ENCODE measurements at places on chromosomes 5 and 9.

GRCh38 chr5:76524101-76524835 is 98.9 kb downstream of the F2RL2 start:
- no peak for DNase-seq

- DNase-seq = no peak
These were observed 18.9 kb upstream of the PFDN1 start for GRCh38 chr5:140321796-140322195.

GRCh38 chr9:20558566-20559016 is 63.7 kb downstream of the MLLT3 start:
- DNase-seq = no peak

DNA sequence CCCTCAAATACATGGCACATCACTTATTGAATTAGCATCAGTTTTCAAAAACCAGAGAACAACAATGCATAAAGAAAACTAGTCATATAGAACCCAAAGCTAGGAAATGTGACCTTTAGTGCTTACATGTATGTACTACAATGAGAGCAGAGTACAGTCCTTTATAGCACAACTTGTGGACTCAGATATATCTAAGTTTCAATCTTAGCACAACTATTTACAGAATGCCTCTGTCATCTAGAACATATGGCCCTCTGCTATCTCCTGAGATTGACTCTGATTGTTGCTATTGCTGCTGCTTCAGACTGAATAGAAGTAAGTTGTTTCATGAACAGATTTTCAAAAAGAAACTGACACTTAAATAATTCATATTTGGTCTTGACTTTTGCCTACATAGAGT is 1536.2 kb downstream of the EFNA5 start:
- no peak for DNase-seq

- DNase-seq = peak; percentile 10
These were observed 132.6 kb downstream of the MRPL36 start for GRCh38 chr5:1666812-1667588.

- no peak for DNase-seq
These were observed 2.8 kb downstream of the HNRNPK start for GRCh38 chr9:83977196-83977595.

- DNase-seq = no peak
These were observed 512.5 kb downstream of the DMAC1 start for GRCh38 chr9:7287065-7287464.

DNA sequence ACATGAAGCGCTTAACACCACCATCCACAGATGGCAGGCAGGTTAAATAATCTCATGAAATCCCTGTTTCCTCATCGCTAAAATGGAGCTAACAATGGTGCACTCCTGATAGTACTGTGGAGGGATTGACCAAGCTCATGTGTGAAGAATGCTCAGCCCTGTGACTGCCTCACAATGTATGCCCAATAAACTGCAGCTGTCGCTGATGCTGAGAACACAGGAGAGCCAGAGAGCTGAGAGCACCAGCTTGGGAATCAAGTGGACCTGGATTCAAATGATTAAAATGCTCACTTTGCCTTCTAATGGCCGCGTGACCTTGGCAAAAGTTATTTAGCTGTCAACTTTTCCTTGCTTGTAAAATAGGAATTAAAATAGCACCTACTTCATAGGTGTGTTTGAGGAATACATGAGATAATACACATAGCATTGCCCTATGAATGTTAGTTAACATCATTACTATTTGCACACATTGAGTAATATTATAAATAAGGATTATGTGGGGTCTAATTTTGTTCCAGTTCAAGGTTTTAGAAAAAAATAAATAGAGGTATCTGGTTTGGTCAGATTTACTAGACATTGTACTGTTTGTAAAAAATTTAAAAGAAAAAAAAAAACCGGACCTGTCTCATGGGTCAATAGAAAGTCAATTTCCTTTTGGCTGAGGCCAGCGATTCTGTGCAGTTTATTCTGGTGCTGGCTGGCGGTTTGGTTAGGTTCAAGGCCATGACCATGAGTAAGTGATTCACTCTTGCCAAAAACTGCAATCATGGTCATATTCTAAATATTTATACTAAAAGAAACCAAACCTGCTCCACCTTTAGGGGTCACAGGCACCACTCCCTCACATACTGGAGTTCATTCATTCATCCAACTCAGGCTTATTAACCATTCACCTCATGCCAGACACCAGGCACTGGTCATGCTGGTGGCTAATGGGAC is 101.3 kb downstream of the SH3TC2 start:
- DNase-seq = no peak

DNA sequence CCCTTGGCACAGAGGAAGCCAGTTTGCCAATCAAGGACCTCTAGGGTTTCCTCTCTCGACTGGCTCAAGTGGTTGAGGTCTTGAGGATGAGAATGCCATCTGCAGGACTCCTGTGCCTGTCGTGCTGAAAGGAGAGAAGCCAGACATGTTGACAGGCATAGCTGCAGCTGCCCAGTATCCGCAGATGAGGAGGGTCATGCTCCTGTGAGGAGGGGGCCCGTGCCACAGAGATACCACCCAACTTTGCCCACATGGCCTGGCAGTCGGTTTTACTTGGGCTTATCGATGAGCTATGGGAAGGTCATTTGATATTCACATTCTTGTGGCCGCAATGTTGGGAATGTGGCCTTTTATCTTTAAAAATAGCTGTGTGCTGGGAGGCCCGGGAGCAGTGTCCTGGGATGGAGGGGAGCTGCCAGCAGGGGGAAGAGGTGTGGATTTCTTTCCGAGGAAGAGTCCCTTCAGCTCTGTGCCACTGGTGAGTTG is 17.4 kb downstream of the FRMPD1 start:
- peak; percentile 92 for DNase-seq

GRCh38 chr5:82808960-82809359 is 268.2 kb downstream of the TMEM167A start:
- DNase-seq = no peak

DNA sequence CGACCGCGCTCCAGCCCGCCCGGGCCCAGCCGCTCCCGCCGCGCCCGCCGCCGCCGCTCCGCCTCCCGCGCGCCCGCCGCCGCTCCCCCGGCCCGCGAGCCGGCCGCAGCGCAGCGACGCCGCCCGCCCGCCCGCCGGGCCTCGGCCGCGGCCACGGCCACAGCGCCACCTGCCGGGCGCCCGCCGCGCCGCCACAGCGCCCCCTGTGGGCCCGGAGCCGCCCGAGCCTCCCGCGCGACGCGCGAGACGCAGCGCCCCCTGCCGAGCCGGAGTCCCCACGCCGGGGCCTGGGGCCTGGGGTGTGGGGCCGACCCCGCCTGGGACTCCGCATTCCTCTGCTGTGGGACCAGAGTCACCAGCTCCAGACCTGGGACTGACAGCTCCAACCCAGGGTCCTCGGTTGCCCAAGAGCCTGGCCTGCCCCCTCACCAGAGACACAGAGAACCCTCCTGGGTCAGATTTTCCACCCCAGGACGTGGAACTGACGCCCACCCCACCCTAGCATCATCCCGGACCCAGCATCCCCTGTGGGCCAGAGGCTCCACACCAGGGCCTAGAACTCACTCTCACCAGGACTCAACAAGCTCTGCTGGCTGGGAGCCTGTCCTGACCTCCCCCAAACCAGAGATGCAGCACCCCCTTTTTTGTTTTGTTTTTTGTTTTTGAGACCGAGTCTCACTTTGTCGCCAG is at the start of gene RAPGEF1:
RAPGEF1 (minus strand) TSS at position 118 of the 690 bp plus-strand sequence. CDS start 246 bp downstream, outside the sequence.
- DNase-seq = peak; percentile 56

GRCh38 chr9:27338527-27338903 is 41.6 kb upstream of the EQTN start:
- DNase-seq = no peak

DNA sequence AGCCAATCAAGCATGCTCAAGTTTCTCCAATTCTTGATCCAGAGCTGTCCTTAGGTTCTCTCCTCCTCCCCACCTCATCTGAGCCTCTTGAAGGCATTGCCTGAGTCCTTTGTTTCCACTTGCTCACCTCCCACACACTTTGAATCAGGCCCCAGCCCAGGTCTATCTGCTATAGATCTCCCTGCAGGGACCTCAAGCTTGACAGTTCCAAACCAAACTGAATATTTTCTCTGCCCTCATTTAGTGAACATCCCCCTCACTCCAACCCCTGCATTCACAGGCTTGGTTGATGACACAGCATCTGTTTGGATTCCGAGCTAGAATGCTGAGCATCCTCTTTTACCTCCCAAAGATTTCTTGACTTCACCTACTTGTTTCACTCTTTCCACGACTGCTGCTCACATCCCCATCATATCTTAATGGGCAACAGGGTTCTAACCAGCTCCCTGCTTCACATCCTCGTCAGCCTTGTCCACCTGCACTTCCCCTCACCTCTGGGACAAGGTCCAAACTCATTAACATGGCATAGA is 474.5 kb downstream of the ZSWIM6 start:
- no peak for DNase-seq

DNA sequence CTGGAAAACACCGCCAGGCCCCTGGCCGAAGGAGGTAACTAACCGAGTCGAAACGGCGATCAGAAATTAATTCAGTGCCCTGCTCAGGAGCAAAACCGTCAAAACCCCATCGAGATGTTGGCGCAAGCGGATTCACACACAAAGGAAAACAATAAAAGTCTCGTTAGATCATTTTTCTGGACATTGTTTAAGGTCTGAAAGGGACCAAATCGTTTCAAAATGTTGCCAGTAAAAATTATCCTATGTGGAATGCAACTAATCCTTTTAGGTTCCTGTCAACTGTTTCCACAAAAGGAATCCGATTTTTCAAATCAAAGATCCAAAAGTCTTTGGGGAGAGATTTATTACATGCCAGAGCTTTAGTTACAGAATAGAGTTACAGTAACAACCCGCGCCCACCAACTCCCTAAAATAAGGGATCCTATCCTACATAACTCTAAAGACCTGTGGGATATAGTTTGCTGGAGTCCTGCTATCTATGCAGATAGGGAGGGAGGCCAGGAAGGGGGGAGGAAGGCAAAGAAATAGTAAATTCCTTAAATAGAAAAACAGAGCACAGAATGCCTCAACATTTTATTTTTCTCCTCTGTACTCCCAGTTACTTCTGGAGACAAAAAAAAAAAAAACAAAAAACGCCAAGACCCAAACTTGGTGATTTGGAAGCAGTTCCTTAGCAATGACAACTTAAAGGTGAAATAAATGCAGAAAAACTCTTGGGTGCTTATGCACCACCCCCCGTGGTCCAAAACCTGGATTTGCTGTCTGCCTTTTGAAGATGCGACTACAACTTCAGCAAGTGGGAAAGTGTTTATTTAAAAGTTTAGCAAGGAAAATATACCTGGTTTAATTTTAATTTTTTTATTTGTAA is 10.6 kb downstream of the FOXD1 start:
- DNase-seq = no peak

- DNase-seq = no peak
These were observed 1.7 kb upstream of the XPA start for GRCh38 chr9:97698865-97699264.

GRCh38 chr5:83377131-83377865 is 94.2 kb upstream of the VCAN start:
- no peak for DNase-seq

- no peak for DNase-seq
These were observed 37.7 kb upstream of the NEURL1B start for GRCh38 chr5:172603251-172603806.

DNA sequence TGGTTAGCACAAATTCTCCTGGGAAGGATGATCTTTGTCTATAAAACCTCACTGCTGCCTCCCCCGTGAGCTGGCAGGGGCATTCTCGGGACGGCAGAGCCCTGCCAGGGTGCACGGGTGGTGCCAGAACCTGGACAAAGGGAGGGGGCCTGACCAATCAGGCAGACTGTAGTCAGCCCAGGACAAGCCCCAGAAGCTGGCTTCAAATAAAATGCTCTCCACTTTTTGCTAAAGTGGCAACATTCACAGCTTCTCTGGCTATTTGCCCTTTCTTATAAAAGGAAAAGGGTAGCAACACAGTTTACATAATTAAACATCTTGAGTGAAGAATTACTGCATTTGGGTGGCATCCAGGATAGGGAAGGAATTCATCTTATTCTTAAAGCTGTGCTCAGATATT is 14.4 kb downstream of the IL9 start:
- DNase-seq = no peak

DNA sequence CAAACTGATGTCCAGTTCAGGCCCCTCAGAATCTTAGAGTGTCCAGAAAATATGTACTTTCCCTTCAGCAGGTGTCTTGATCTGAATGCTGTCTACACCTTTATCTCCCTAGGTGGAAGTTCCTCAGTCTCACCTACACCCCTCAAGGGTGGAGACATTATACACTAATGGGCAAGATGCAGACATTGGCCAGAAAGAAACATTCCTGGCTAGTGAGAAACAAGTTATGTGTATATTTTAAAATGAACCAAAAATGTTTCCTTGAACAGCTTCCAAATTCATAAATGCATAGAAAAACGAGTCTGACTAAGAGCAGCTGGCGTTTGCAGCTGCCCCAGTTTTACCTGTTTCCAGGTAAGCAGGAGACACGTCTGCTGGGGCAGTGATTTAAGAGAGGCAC is 140.5 kb upstream of the IRX4 start:
- DNase-seq = no peak

GRCh38 chr9:70901746-70902145 is 219.7 kb downstream of the TRPM3 start:
- no peak for DNase-seq

GRCh38 chr5:174489920-174490597 is 234.3 kb upstream of the MSX2 start:
- no peak for DNase-seq
